Aorta (tissue), 5 donors: ENCODE measurements at places on chromosomes 1 and 21.

- DNase-seq, result no peak
Measured at GRCh38 chr1:117112047-117112717, 9.4 kb downstream of the TRIM45 start.

- no peak for DNase-seq
Measured at GRCh38 chr1:58748666-58749065, 35.2 kb downstream of the JUN start.

DNA sequence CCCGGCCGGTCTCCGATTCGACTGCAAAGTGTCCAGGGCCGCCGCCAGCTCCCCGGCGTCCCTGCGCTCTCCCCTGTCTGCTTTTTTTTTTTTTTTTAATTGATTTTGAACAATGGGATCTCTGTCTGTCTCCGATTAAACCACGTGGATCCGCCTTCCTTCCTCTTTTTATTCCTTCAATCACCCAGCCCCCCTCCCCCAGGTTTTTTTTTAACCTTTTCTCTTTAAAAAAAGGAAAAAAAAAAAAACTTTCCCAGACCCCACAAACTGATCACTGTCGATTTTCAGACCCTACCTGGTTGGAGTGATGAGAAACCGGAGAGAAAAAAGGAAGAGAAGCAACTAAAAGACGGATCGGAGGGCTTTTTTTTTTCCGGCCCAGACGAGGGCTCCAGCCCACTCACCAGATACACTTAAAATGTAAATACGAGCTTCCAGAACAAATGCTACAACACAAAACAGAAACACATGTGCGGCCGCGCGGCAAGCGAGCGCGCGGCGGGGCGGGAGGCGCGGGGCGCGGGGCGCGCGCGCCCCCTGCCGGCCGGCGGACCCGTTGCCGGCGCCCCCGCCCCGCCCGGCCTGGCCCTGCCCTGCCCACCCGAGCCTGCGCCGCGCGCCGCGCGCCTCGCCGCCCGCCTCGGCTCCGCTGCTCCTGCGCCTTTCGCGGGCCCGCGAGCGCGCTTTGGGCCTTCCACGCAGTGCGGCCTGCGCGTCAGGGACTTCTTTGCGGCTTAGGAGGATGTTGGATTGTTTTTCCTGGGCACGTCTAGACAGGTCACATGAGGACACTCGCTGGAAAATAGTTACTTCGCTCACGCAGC is at the start of gene RCC2:
Gene RCC2, minus strand, starts transcription at position 428 of the 824 bp plus-strand sequence. CDS start 1,163 bp downstream, outside the sequence.
- peak; percentile 81 for DNase-seq

GRCh38 chr1:149845416-149845815 is 54.0 kb upstream of the BOLA1 start:
- DNase-seq, result no peak

DNA sequence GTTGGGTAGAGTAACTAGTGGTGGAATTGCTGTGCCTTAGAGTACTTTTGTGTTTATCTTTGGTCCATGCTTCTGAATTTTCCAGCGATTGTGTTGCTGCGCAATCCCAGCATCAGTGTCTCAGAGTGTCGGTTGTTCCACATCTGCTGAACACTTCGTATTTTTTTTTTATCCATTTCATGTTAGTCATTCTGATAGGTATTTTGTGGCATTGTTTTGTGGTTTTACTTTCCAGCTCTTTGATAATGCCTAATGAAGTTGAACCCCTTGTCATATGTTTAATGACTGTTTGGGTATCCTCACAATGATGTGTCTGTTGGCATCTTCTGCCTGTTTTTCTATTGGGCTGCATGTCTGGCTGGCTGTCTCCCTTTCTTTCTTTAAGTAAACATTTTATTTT is 13.6 kb downstream of the TUFT1 start:
- no peak for DNase-seq

DNA sequence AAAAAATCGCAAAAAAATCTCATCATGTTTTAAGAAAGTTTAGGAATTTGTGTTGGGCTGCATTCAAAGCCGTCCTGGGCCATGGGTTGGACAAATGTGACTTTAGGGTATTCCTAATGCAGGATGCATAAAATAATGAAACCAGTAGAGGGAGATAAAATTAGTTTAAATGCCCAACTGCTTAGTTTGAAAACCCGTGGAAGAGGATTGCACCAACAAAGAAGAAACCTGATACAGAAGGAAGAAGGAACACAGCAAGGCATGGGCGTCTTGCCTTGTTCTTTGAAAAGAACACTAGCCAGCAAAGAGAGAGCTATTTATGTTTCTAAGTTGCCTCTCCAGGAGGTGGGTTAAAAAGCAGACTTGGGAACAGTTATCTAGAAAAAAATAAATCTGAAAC is 37.9 kb downstream of the WDR3 start:
- DNase-seq, result no peak

- DNase-seq, result no peak
Measured at GRCh38 chr1:63679076-63679475, 85.9 kb downstream of the PGM1 start.

- no peak for DNase-seq
Measured at GRCh38 chr1:38640371-38640770, 219.2 kb downstream of the RRAGC start.

- peak; percentile 88 for DNase-seq
Measured at GRCh38 chr21:45074048-45074817, at the start of gene ADARB1. ADARB1 (plus strand) TSS chr21:45074580; CDS start chr21:45171657, 97,077 bp downstream.

DNA sequence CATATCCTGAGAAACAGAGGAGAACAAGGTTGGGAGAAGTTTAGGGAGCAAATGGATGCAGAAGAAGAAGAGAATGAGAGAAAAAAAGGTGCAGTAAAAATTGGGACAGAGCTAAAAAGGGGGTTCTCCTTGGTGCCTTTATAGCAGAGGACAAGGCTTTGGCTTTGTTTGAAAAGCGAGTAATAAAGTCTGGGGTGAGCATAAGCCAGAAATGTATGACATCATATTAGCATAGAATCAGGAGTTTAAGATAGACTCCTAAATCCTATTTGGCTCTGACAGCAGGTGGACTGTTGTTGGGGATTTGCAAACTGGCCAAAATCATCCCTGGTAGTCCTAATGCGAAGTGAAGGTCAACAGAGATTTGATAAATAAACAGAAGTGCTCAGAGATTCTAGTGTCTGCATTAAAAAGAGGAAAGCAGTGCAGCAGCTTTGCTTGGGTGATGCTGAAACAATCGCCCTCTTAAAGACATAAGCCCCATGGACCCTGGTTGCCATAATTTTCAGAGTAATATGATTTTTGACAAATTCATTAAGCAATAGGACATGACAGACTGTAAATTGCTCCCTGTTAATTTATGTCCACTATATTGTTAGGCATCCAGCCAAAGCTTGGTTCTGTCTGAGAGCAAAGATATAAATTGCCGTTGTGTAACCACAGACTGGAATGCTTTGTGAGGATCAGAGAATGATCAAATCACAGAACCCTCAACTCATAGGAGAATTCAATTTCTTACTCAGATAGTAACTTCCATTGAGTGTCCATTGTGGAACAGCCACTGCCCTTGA is 385.0 kb upstream of the NFIA start:
- no peak for DNase-seq

- no peak for DNase-seq
Measured at GRCh38 chr1:102586022-102586421, 522.3 kb downstream of the COL11A1 start.

DNA sequence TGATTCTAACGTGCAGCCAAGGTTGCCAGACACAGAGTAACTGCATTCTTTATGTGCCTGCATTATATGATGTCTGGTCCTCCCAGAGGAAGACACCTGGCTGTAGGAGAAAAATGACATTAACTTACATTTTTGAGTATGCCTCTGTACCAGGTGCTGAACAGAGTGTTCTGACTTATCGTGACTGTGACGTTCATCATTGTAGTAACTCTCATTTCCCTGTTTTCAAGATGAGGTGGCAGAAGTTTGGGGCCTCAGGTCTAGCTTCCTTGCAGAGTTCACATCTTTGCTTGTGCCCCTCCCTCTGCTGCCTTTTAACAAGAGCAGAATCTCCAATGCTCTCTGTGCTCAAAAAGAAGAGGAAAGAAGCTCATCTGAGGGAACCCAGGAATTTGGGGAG is 488.0 kb downstream of the AJAP1 start:
- DNase-seq, result no peak

GRCh38 chr1:110588486-110588885 is 17.7 kb downstream of the KCNA2 start:
- DNase-seq, result no peak
